MCF 10A (cell line): ENCODE measurements at places on chromosomes 2 and 18. TPM values are rescaled to one million over a fixed set of nuclear protein-coding genes. Genes with fewer than 3 reads are reported as not detected.

Gene UPP2
- not detected in 2 replicates for total RNA-seq

Gene FRZB
- 0.09 and 0.20 TPM in 2 replicates for total RNA-seq

Gene APLF
- total RNA-seq, result 4.0 TPM in 2 replicates

Gene SIX3
- total RNA-seq, result not detected in 2 replicates

Gene FEV
- total RNA-seq, result not detected in 2 replicates

Gene TBR1
- 0.12 and 0.26 TPM in 2 replicates for total RNA-seq

DNA sequence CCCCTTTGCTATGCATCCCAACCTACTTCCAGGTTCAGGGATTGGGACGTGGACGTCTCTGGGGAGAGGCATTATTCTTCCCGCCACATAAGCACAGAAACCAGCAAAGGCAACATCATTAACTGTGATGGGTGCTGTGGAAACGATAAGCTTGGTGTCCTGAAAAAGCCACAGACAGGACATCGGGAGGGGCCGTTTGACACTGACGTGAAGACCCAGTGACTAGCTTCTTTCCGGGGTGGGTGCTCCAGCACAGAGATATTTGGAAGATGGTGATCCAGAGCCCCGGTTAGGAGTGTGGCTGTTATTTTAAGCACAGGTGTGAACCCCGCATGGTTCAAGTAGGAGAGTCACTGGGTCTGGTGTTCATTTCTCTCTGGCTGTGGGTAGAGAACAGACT, 163.8 kb upstream of the HDAC4 start:
- DNase-seq, result no peak

- DNase-seq, result no peak
Observed at GRCh38 chr2:167504061-167504460, 615.8 kb downstream of the XIRP2 start.

GRCh38 chr18:27713037-27713737, 463.7 kb downstream of the CDH2 start:
- DNase-seq, result no peak

DNA sequence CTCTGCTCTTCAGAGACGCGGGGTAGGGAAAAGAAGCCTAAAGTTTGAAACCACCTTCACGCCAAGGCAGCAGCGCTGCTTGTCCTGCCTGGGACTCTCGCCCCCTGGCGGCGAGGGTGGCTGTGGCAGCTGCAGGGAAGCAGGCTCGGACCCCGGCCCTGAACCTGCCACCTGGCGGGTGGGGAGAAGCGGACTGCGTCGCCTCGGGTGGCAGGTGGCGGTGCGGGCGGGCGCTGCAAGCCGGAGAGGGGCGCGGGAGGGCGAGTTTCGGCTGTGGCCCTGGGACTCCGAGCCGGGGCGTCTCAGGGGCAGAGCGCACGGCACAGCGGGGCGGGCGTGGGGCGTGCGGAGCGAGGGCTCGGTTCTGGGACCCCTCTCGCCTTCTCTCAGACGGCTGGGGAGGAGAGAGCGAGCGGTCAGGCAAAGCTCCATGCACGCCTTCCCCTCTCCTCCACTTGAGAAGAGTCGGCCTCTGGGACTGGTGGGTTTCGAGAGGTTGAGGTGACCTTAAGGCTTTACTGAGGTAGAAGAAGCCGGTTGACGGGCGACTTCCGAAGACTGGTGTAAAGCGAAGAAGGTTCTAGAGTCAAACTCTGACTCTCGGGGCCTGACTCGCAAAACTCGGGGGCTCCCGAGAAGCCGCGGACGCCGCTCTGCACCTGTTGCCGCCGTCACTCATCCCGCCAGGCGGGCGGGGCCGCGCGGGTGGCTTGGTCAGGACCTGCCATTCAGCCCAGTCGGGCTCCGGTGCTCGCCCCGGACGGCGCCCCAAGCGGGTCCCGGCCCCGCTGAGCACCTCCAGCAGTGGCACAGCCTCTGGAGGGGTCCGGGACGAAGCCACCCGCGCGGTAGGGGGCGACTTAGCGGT, 1.1 kb upstream of the BOLL start:
- DNase-seq, result no peak
